T-helper 2 cell treated with Interferon-gamma antibody and Interleukin-4, amounts not matched to agents 5 μg/mL and 100 μg/mL, for 36 hours (primary cell): ENCODE measurements at places on chromosomes 11 and 22.

DNA sequence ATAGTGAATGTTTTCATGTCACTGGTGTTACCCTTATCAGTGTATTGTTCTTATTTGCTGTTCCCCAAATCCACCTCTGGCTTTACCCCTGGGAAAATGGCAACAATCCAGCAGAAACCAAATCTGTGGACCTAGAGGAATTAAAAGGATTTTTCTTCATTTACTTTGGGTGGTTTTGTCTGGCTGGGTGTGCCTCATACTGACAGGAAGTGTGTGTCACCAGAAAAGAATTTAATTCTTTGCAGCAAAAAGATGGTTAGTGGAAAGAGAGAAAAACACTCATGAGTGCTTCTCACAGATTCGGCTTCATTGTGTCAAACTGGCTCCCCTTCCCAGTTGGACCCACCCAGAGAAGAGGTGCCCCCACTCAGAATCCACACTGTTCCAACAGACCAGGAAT lies 38.9 kb downstream of the FZD4 start:
- DNase-seq = no peak

DNA sequence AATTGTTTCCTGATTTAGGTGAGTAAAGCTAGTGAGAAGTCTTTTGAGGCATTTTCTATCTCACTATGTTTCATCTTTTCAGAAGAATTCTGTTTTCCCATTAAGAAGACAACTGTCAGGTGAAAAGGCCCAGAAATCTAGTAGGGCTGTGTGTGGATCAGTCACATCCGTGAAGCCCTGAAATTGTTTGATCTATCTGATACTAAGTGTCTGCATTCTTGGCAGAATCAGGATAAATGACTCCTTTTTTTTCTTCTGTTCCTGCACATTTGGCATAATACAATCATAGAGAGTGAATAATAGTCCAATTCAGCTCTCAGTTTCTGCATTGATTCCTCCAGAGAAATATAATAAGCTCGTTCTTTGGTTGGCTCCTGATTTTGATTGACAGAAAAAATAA lies 208.3 kb downstream of the NAV2 start:
- no peak for DNase-seq

DNA sequence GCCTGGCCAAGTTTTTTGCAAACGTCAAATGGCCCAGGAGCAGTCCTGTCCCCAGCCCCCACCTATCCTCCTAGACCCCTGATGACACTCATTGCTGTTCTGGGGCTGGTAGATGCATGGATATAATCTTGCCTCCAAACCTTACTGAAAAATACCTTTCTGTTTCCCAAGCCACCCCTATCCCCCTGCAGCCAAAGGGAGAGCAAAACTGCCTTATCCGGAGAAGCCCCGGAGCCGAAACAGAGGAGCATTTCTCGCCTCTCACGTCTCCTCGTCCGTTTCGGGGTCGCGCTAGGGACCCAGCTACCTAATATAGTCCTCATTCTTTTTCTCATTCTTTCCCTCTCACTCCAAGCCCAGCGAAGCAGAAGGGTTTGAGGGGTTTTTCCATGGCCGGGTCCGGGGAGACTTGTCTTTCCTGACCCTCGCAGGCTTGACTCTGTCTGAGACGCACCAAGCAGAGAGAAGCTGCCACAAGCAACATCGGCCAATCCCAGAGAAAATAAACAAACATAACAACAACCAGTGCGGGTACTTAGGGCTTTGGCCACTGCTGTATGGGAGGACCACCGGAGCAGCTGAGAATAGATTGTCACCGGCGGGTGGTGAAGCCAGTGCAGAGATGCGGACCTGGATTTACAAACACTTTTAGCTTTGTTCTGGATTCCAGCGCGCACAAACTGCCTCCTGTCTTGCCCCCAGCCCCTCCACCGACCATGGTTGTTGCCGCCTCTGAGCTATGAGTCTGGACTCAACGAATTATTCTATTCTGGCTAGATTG lies 1.6 kb downstream of the BSX start:
- DNase-seq = no peak

GRCh38 chr11:101567071-101567470 lies 16.7 kb downstream of the TRPC6 start:
- no peak for DNase-seq

- DNase-seq = no peak
Measured at GRCh38 chr11:108501396-108501795, 3.2 kb upstream of the POGLUT3 start.

- no peak for DNase-seq
Measured at GRCh38 chr22:32964411-32965057, 93.6 kb downstream of the SYN3 start.

DNA sequence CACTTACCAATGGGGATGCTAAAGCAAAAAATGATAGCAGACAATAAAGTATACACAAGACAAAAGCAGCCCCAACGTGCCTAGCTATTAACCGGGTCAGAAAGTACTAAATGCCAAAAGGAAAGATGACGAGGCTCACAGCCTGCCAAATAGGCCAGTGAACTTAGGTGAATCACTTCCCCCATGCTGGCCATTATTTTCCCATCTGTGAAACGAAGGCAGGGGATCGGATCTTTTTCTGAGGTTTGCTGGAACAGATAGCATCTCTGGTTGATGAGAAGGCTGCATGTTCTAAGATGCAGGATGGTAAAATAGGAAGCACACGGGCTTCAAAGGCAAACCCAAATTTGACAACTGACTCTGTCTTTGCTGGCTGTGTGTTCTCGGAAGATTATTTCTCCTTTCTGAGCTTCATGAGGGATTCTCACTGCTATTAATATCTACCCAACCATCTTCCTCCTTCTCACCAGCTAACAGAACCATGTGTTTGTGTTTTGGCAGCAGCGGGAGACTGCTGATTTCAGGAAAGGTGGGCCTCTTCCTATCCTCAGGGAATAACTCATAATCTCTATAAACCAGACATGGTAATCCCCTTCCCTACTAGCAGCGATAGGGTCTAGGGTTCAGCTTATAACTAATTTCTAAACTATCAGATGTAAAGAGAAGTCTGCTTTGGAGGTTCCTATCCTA lies 390.7 kb downstream of the LARGE1 start:
- DNase-seq = no peak

DNA sequence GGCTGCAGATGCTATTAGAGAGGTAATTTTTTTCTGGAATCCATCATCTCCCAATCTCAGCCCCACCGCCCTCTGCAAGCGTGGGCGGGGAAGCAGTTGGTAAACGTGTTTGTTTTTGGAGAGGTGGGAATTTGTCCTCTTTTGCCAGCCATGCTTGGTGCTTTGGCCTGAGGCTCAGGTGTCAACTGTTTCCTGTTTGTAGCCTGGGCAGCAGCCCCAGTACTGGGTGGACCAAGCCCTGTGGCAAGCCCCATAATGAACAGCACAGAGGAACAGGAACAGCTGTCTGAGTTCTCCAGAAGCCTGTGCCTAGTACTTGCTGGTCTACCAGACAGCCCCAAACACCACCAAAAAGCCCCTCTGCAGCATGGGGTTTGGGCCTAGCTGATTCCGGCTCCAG lies 39.6 kb downstream of the POU2F3 start:
- no peak for DNase-seq

- DNase-seq = no peak
Measured at GRCh38 chr11:10498426-10499250, 42.3 kb downstream of the RNF141 start.

DNA sequence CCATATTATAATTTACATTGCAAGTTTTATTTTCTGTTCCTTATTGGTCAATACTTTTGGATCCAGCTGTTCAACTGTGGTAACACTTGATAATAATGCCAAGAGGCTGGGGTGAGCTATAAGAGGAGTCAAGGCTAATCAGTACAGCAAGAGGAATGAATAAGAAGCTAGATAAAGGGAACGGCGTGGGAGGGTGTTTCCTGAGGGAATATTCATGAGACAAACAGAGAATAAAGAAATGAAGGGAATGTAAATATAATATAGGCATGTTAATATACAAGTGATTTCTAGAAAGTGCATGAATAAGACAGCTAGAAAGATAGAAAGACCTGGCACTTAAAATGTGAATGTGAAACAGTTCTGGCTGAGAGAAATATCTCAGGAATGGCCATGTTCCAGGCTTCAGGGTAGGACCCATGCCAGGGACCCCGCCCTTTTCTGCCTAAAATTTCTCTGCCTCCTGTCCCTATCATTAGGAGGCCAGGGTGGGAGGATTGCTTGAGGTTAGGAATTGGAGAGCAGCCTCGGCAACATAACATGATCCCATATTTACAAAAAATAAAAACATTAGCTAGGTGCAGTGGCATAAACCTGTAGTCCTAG lies 3.9 kb downstream of the OR51B4 start:
- DNase-seq = no peak

GRCh38 chr22:35051013-35051535 lies 14.9 kb upstream of the ISX start:
- DNase-seq = no peak

DNA sequence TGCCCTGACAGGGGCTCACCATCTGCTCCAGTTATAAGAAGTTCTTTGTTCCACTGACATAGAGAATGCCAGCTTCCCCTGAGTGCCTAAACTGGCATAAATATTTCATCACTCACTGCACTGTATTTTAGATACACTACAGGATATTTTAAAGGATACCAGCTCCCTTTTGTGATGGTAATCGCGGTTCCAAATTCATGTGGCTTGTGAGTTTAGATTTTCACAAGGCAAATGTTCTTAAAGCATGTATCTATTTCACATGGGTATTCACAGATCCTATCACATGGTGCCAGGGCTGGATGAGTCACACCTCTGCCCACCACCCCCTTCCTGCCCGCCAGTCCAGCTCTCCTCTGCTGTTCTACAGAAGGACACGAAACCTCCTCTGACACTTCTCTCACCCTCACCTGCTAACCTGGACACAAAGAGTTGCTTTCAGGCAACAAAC lies 105.5 kb downstream of the KCNC1 start:
- DNase-seq = no peak

GRCh38 chr11:124098141-124098540 lies 17.1 kb upstream of the VWA5A start:
- no peak for DNase-seq

DNA sequence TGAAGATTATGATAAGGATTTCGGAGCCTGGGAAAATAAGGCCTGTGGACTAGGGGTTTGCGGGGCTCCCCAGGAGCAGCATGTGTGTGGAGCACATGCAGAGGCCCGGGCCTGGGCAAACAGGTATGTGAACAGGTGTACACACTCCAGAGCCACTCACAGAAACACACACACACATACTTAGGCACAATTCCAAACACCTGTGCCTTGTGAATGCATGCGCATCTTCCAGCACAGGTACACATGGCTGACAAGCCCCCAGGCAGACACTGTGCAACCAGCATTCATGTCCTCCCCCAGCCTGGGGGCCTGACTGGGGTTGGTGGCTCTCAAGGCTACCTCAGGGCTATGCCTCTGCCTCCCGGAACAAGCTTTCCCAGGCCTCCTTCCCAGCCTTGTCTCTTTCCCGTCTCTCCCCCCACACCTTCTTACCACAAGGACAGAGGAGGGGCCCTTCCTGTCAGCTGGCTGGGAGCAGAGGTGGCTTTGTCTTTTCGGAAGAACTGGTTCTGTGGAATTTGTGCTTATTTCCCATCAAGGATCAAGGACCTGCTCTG lies 2.6 kb upstream of the P2RY6 start:
- no peak for DNase-seq

DNA sequence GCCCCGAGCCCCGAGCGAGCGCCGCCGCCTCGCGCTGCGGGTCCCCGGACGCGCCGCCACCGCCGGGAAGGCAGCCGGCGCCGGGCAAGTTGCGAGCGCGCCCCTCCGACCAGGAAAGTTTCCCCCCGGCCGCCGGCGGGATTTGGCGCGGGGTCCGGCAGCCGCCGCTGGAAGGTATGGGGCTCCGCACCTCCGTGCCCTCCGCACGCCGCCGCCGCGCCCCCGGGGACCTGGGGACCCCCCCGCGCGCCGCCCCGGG lies 281 bp downstream of the TSPAN18 start:
- no peak for DNase-seq
